ENCODE measurements at places on chromosomes 4 and X.

DNA sequence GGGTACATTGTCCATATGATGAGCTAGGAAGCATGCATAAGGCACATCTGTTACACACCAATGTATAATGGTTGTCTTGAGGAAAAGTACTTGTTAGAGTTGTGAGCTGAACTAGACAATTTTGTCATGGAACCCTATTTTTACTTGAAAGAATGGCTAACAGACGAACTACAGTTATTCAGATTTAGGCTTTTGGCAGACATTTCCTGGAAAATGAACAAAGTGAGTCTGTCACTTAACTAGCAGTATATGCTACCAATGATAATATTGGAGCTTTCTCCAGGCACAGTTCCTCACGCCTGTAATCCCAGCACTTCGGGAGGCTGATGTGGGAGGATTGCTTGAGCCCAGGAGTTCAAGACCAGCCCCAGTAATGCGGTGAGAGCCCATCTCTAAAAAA is 61.9 kb upstream of the SLC25A43 start:
- DNase-seq: no peak

DNA sequence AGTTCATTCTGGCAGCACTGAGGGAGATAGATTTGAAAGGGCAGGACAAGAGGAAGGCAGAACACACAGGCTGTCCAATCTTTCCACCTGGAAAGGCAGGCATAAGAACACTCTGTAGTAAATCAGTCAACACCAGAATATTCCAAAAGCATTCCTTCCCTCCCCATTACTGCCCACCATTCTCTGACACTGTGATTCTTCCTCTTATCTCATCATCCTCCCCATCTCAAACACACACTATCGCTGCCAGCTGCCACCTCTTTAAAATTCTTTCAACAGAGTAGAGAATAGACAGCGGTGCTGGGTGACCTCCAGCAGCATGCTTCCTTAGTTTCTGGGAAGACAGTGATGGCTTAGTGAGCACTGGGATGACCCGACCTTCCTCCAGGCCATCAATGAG is 53.7 kb upstream of the MYOZ2 start:
- no peak for DNase-seq

GRCh38 chr4:123528501-123529277 is 132.1 kb downstream of the SPRY1 start:
- no peak for DNase-seq

GRCh38 chr4:16672421-16672820 is 226.0 kb downstream of the LDB2 start:
- DNase-seq: no peak

- no peak for DNase-seq
Measured at GRCh38 chr4:153018684-153019083, 82.6 kb downstream of the FHDC1 start.

- no peak for DNase-seq
Measured at GRCh38 chr4:139668658-139669201, 3.1 kb downstream of the MGST2 start.

GRCh38 chrX:74249963-74250362 is 54.0 kb upstream of the ZCCHC13 start:
- DNase-seq: no peak

DNA sequence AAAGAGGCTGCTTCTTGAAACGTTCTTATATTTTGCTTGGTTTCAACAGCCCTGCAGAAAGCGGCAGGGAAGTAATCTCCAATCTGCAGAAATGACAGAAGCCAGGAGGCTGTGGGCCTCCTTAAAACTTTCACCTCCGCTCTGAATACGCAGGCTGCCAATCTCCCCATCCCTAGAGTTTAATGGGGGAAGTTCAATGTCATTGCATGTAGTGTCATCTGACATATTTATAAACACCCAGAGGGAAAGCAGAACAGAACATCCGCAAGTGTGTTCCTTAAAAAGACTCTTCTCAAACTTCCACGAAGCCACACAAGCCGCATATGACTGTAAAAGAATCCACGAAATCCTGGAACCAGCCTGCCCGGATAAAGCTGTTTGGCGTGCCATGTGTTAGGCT is 148.8 kb upstream of the TBL1X start:
- no peak for DNase-seq

- no peak for DNase-seq
Measured at GRCh38 chrX:8305350-8305749, 134.3 kb upstream of the VCX2 start.

GRCh38 chrX:15474028-15474427 is 19.1 kb downstream of the PIR start:
- DNase-seq: no peak

DNA sequence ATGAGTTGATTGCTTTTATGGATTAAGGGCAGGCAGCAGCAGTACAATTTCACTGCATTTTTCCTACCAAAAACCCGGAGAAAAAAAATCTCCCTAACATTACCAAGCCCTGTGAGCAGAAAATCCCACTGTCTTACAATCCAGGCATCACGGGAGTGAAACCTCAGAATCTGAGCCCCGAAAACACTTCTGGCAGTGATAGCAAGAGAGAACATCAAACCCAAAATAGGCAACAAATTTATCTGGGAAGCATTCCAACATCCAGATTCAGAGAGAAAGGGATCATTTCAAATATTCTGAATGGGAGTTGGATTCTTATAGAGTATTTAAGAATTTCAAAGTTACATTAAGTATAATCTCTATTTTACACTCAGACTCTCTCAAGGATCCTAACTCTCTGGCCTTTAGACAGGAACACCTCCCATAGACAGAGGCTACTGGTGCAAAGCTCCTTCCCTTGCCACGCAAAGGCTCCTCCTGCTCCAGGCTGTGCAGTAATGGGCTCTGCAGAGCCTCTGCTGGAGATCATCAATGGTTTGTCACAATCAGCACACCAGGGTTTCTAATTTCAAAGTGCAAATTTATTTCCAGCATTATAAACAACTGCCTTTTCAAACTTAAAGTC is 256.9 kb downstream of the PARM1 start:
- DNase-seq: no peak

GRCh38 chr4:184463856-184464255 is 10.5 kb downstream of the IRF2 start:
- DNase-seq: no peak

DNA sequence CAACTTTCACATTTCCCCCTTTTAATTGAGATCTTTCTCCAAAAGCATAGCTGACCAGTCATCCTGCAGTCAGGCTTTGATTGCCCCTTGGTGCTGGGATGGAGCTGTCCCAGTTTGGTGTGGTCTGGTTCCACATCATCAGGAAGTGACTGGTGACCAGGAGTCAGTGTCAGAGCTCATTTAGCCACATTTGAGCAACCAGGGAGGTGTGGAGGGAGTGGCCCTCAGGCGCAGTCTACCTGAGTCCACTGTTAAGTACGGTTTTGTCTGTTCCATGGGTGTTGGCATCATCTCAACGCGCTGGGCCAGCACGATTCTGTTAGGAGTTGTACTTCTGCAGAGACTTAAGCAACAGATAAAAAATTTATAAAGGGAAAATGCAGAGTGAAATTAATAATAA is 52.6 kb downstream of the RGS12 start:
- no peak for DNase-seq

GRCh38 chr4:152462695-152463094 is 73.2 kb downstream of the FBXW7 start:
- DNase-seq: no peak

GRCh38 chr4:86106475-86106874 is 253.4 kb downstream of the MAPK10 start:
- DNase-seq: no peak

DNA sequence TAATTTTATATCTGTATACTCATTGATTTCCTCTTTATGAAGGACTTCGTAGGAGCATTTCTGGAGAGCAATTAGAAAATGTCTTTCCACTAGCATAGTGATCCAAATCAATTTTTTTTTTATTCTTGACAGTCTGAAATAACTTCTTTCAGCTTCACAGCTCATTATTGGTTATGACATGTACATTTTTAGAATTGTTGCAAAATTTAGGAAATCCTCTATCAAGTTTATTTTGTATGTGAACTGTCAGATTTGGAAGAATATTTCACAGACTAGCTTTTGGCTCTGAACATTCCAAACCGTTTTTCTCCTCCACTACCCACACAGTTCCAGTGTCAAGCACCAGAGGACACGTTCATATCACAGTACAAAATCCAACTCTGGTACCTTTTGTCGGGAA is 249.6 kb upstream of the ATOH1 start:
- DNase-seq: no peak

DNA sequence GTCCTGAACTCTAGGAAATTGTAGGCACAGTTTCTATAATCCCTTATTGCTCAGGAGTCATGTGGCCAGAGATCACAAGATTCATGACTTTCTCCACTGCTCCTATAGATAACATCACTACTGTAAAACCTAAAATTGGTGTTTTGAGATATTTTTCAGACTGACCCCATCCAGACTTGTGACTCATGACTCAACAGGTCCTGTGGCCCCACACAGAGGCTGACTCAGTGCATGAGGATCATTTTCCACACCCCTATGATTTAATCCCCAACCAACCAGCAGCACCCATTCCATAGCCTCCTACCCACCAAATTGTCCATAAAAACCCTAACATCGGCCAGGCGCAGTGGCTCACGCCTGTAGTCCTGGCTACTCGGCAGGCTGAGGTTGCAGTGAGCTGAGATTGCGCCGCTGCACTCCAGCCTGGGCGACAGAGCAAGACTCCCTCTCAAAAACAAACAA is 13.2 kb upstream of the XIAP start:
- DNase-seq: no peak

DNA sequence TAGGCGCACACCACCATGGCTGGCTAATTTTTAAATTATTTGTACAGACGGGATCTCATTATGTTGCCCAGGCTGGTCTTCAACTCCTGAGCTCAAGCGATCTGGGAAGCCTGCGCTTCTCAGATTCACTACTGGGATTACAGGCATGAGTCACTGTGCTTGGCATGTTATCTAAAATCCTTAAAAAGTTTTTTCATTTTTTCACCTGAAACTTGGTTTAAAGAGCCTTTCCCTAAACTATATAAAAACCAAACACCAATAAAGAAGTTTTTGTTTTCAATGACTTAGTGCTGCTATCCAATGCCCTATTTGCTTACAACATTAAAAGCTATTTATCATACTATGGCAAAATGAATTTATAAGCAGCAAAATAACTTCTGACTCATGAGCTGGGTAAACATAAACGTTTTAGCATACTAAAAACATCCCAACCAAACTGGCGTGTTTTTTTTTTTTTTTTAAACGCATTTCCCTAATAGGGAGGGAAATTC is 127.8 kb downstream of the UBE2K start:
- DNase-seq: no peak

DNA sequence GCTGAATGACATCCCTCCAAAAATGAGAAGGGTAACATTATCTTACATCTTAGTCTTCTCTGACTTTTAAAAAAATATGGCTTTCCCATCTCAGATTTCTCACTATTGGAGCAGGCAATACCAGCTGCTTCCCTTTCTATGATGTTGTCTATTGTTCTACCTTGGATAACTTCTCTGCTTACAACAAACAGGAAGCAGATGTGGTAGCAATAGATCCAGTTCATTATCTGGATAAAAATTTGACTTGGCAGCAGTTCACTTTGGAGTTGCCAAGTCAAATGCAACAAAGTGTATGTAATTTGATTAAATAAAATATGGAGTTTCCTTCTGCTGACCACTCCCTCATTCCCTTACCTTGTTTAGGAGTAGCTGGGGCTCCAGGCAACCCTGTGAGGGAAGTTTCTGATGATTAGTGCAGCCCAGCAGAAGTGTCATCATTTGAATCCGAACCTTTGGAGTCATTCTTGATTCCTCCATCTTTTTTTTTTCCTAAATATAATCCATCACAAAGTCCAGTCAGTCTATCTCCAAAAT is 72.0 kb upstream of the GPRIN3 start:
- DNase-seq: no peak

GRCh38 chr4:183142571-183143550 is 43.8 kb downstream of the WWC2 start:
- DNase-seq: no peak

DNA sequence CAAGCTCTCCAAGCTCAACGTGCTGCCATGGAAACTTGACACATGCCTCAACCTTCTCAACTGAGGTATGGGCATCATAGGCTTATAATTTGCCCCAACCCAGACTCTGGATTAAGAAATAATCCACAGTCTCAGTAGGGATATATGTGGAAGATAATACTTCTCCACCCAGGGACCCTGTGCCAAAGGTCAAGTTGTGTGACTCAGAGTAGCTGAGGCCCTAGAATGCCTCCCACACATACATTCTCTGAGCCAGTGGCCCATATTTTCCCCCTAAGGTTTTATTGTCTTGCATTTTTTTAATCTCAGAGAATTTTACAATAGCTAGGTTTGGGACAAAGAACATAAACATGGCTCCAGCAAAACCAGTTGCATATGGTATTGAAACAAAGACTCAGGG is 283.1 kb downstream of the IDS start:
- DNase-seq: no peak

- DNase-seq: no peak
Measured at GRCh38 chr4:39865280-39865679, 112.4 kb downstream of the PDS5A start.

GRCh38 chr4:119626943-119627266 is 1.7 kb downstream of the PDE5A start:
- no peak for DNase-seq

DNA sequence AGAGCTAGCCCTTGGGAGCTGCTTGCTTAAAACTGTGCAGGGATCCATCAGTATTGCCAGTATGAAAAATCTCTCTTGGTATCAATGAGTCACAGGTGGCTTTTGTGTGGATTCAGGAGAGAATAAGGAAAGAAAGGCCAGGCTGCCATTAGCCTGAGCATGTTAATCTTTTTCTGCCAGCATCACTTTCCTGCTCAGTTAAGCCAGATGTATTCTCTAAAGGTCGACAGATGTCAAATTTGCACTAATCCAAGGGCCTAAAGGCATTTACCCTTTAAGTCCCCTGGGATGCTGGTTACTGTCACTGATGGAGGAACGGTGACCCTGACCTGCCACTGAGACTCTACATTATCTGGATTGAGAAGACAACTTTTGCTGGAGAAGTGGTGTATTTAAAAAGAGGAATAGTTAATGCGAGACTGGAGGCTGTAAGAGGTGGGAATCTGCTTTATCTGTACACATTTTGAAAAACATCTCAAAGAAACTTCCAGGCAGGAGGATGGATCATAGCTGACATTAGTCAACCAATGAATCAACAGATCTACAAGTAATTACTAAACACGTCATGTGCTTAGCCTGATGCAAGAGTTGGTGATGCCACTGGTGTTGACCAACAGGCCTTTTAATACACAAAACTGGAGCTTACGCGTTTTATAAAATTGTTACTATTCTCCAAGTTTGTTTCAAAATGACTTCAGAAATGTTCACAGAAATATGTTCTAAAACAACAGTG is 241.4 kb upstream of the ANXA3 start:
- no peak for DNase-seq

- no peak for DNase-seq
Measured at GRCh38 chr4:181420950-181421349, 822.3 kb upstream of the TENM3 start.

DNA sequence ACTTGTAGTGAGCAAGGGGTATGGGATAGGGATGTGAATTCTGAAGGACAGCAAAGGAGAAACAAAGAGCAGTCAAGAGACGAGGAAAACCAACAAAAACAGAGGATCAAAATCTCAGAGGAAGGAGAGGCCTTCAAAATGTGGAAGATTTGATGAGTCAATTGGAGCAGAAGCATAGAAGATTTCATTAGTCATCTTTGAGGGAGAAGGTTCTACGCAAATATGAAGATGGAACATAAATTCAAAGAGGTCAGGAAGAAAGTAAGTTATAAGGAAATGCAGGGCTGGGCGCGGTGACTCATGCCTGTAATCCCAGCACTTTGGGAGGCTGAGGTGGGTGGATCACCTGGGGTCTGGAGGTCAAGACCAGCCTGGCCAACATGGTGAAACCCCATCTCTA is 35.4 kb downstream of the MID2 start:
- DNase-seq: no peak
